ENCODE measurements at places on chromosomes 12 and 14.

- DNase-seq: no peak
Measured at GRCh38 chr14:105313381-105314286, 914 bp upstream of the PACS2 start.

- DNase-seq: no peak
Measured at GRCh38 chr12:3295646-3296408, 195.2 kb upstream of the PRMT8 start.

DNA sequence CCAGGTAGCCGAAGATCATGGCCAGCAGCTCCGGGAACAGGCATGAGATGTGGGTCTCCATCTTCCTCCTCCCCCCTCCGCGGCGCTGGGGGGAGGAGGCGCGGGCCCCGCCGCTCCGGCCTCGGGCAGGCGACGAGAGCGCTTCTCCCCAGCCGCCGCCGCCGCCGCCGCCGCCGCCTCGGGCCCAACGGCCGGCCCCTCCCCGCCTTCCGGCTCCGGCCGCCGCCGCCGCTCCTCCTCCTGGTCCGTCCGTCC is 448 bp downstream of the FBXL14 start:
- DNase-seq: peak; percentile 83

DNA sequence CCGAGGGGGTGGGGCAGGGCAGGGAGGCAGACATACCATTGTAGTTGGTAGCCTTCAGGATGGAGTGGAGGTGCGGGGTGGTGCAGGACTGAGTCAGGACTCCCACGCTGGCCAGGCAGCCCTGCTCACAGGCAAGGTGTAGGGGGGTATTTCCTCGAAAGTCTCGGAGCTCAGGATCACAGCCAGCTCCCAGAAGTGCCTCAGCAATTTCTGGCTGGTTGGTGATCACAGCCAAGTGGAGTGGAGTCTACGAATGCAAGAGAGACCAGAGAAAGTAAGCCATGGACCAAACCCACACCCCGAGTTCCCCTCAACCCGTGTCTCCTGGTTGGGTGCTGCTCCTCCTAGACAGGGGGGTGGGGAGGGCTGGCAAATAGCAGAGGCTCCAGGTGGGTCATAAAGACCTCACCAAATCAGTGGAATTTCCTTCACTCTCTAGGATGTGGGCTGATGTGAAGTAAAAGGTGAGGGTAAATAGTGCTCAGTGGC is 1.4 kb downstream of the NFKBIA start:
- peak; percentile 44 for DNase-seq

Measured in GM06990 (cell line).